Cardiac muscle cell (in vitro differentiated cells and primary cell): ENCODE measurements at places on chromosomes 5 and 9. TPM values are rescaled to one million over a fixed set of nuclear protein-coding genes. Genes with fewer than 3 reads are reported as not detected.

GRCh38 chr9:114994768-114995167 lies 64.4 kb upstream of the TNFSF8 start:
- peaks cover 77% of the 10 kb centered on the region for H3K27me3 ChIP-seq
- no peak overlapping the region for H3K4me3 ChIP-seq
- no peak overlapping the region for H3K27ac ChIP-seq
- DNase-seq, result no peak
- H3K4me1 ChIP-seq, result peaks cover 9% of the 10 kb centered on the region

Gene MPDZ
- total RNA-seq, result 50.6 and 83.1 TPM in 2 replicates

Gene GLIPR2
- total RNA-seq, result 3.2 and 8.6 TPM in 2 replicates

GRCh38 chr9:136732444-136733178 lies 10.1 kb downstream of the LCN10 start:
- H3K27ac ChIP-seq, result no peak overlapping the region
- H3K36me3 ChIP-seq, result no peaks in the 10 kb centered on the region
- H3K27me3 ChIP-seq, result no peaks in the 10 kb centered on the region
- no peak for DNase-seq
- no peak overlapping the region for H3K4me3 ChIP-seq

GRCh38 chr9:137034039-137034708 lies 2.3 kb upstream of the FUT7 start:
- H3K4me1 ChIP-seq, result no peaks in the 10 kb centered on the region
- H3K4me3 ChIP-seq, result no peak overlapping the region
- H3K27me3 ChIP-seq, result no peaks in the 10 kb centered on the region
- no peak for DNase-seq

GRCh38 chr5:177372034-177372896 lies 12.0 kb upstream of the SLC34A1 start:
- H3K4me3 ChIP-seq, result no peak overlapping the region
- no peak for DNase-seq
- no peaks in the 10 kb centered on the region for H3K36me3 ChIP-seq
- H3K27ac ChIP-seq, result no peak overlapping the region

- DNase-seq, result peak; percentile 41
- no peak overlapping the region for H3K4me3 ChIP-seq
- H3K36me3 ChIP-seq, result no peaks in the 10 kb centered on the region
- no peak overlapping the region for H3K27ac ChIP-seq
- H3K4me1 ChIP-seq, result peaks cover 69% of the 10 kb centered on the region
- no peaks in the 10 kb centered on the region for H3K27me3 ChIP-seq
Observed at GRCh38 chr5:113163328-113163727, 186.7 kb downstream of the DCP2 start.

Gene C9orf40
- 7.8 and 12.0 TPM in 2 replicates for total RNA-seq

GRCh38 chr5:129077433-129078075 lies 17.0 kb upstream of the ISOC1 start:
- H3K27ac ChIP-seq, result no peak overlapping the region
- H3K4me3 ChIP-seq, result no peak overlapping the region
- no peaks in the 10 kb centered on the region for H3K36me3 ChIP-seq
- H3K4me1 ChIP-seq, result peaks cover 7% of the 10 kb centered on the region
- DNase-seq, result no peak

DNA sequence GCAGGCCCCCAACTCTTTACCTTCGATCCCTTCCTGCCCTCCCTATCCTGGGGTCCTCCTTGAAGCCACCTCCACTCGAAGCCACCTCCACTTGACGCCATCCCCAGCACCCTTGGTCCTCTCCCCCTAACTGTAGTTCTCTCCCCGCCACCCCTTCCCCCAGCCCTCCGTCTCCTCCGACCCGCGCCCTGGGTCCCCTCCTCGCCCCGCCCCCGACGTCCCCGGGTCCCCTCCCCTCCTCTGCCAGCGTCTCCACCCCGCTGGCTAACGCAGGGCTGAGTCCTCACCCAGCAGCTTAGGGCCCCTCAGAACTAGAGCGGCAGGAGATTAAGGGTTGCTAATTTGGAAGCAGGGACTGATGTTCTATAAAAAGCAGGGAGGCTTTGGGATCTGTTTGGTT lies 30.6 kb upstream of the ANKRD33B start:
- peaks cover 34% of the 10 kb centered on the region for H3K4me1 ChIP-seq
- peak; percentile 88 for DNase-seq
- H3K27me3 ChIP-seq, result no peaks in the 10 kb centered on the region
- no peaks in the 10 kb centered on the region for H3K36me3 ChIP-seq
- no peak overlapping the region for H3K4me3 ChIP-seq
